ENCODE measurements at places on chromosomes 13 and 19. TPM values are rescaled to one million over a fixed set of nuclear protein-coding genes. Genes with fewer than 3 reads are reported as not detected.

DNA sequence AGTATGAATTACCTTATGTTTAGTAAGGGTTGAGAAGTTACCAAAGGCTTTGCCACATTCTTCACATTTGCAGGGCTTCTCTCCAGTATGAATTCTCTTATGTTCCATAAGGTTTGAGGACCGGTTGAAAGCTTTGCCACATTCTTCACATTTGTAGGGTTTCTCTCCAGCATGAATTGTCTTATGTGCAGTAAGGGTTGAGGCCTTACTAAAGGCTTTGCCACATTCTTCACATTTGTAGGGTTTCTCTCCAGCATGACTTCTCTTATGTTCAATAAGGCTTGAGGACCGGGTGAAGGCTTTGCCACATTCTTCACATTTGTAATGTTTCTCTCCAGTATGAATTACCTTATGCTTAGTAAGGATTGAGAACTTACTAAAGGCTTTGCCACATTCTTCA, 26.7 kb downstream of the ZNF728 start:
- no peak for DNase-seq

DNA sequence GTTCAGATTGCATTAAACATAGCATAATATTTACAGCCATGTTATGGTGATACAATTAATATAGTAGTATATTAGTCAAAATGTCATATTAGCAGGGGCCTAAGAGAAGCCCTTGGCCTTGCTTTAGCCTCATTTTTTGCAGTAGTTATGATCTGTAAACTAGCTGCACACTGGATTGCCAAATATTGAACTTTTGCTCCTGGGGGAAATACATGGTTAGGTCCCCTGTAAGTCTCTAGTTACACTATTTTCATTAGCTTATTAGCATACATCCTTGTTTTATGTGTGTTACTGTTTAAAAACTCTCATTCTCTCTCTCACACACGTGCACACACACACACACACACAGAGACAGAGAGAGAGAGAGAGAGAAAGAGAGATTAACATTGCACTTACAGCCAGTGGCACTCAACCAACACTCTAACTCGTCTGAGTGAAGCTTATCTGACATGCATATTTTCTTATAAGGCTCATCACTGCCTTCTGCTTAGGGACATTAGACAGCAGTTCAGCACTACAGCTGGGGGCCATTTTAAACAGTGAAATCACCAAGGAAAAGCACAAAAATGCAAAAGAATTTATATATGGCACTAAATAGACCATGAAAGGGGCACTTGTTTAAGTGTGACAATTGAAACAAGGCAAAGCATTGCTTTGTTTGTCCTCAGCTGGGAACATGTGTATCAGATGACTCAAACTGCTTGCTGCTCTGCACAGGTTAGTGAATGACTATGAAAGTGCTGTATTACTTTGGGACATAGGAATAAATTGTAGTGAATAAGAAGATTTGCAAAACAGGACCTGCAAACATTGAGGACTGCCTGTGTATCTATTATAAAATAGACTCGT, 278.7 kb downstream of the GPC6 start:
- no peak for DNase-seq

DNA sequence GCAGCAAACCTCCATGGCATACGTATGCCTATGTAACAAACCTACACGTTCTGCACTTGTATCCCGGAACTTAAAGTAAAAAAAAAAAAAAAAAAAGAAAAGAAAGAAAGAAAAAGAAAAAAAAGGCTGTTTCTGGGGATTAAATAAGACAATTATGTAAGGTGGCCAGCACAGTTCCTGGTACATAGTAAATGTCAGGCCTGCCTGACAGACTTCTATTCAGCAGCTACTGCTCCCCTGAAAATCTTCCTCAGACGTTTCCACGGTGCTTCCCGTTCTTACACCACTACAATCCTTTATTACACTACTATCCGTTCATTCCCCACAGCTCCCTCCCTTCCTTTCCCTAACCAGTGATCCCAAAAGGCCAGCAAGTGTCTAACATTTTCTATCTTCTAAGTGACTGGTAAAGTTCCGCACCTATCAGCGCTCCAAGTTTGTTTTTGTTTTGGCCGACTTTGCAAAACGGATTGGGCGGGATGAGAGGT, 636 bp upstream of the RB1 start:
- DNase-seq: peak; percentile 40

GRCh38 chr19:13885826-13886365, 9.0 kb downstream of the NANOS3 start:
- DNase-seq: no peak

- DNase-seq: no peak
Observed at GRCh38 chr13:97411984-97412383, 22.0 kb upstream of the RAP2A start.

DNA sequence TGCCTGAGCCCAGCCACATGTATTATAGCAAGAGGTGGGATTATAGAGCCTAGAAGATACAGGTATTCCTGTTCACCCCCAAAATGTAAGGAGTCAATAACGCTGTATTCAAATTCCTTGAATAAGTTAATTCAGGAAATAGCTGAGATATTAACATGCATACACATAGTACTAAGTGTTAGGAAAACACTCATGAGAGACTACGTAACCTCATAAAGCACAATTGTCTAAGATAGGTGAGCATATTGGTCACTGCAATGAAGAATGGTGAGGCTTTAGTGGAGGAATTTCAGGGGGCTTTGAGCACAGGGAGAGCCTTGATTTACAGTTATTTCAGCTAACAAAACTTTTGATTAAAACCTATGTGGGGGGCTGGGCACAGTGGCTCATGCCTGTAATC, 161.6 kb downstream of the LMO7 start:
- no peak for DNase-seq

DNA sequence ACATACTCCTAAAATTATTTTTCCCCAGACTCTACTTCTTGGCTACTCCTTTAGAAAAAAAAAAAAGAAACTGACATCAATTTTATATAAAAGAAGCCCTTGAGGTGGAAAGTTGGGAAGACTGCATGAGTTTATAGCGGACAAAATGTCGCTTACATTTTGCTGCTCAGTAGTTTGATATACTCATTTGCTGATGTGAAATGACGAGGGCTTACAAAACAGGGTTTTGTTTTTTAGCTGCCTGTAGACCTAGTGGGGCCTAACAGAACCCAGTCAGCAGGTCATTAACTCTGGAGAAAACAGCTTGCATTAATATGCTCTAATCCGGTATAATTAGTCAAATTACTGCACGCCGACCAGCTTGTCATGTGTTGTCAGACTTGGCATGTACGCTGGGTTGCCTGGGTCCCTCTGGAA, 37.6 kb upstream of the MAB21L1 start:
- DNase-seq: no peak

GRCh38 chr19:37905946-37906868, at the start of gene WDR87:
WDR87 (minus strand) TSS chr19:37906594; CDS start chr19:37898239, 8,355 bp downstream.
- peak; percentile 61 for DNase-seq

DNA sequence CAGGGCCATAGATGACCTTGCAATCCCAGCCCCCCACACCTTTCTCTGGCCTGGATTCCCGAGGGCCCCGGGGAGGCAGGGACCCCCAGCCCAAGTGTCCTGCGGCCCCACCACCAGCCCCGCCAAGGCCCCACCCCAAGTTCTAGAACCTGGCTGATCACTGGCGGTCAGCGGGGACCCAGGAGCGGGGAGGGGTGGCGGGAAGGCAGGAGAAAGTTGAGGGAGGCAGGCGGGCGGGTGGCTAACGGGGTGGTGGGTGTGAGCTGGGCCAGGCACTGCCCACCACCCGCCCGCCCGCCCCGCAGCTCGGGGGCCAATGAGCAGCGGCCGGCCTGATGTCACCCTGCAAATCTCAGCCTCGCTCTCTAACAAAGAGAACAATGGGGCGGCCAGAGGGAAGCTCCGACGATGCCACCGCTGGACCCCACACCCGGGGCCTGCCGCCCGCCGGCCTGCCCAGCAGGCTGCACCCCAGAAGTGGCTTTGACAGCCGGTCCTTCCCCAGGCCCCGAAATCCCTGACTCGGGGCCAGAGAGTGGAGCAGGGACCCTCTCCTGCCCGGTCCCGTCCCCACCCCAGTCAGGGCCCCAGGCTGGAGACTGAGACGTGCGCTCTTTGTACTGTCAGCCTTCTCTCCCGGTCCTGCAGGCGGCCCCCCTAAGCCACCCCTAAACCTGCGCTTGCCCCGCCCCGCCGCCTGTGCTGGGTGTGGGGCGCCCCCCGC, 1.6 kb downstream of the MEX3D start:
- no peak for DNase-seq

- DNase-seq: no peak
Observed at GRCh38 chr19:13997631-13997962, 8.5 kb downstream of the RFX1 start.

DNA sequence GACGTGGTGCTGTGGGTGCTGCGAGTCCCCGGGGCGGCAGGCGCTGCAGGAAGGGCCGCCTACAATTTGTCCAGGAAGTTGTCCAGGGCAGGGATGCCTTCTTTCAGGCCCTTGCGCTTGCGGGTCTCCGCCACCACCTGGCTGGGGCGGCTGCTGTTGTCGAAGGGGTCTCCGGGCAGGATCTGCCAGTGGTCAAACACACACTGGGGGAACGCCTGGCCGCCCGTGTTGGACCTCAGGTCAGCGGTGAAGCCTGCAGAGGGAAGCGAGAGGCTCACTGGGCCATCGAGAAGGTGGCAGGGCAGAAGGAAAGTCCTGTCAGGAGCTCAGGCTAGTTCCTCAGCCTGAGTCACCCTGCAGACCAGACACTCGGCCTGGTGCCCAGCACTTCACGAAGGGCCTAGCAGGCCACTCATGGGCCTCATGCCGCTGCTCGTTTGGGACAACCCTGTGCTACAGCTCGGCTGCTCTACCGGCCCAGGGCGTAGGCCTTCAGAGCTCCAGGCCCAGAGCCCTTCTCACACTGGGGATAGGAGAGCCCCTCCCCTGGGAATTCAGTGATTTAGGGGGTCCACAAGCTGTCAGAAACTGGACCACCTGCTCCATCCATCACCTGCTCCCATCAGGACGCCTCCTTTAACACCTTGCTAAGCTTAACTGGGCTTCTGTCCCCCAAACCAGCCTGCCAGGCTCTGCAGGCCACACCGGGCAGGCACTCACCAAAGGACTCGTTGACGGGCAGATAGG, 5.8 kb upstream of the DAPK3 start:
- DNase-seq: no peak

DNA sequence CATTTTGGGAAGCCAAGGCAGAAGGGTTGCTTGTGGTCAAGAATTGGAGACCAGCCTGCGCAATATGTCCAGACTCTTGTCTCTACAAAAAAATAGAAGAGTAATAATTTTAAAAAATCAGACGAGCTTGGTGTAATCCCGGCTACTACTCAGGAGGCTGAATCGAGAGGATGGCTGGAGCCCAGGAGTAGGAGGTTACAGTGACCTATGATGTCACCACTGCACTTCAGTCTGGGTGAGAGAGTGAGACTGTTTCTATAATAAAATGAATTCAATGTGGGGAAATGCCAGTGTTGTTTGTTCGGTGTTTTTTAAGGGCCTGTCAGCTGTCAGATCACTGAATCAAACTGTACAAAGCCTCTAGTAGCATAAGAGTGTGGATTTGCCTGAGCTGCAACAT, 1.2 kb upstream of the FBXL3 start:
- peak; percentile 28 for DNase-seq

DNA sequence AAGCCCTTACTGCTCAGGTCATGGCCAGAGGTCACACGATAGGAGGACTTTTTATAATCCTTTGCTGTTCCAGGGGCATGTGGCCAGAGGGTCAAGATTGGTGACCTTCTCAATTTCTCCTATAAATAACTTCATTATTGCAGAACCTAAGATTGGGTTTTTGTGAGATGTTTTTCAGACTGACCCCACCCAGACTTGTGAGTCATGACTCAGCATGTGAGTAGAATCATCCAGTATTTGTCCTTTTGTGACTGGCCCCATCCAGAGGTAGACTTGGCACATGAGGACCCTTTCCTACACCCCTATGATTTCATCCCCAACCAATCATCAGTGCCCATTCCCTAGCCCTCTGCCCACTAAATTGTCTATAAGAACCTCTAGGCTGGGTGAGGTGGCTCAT, 84.5 kb upstream of the ABCC4 start:
- no peak for DNase-seq

DNA sequence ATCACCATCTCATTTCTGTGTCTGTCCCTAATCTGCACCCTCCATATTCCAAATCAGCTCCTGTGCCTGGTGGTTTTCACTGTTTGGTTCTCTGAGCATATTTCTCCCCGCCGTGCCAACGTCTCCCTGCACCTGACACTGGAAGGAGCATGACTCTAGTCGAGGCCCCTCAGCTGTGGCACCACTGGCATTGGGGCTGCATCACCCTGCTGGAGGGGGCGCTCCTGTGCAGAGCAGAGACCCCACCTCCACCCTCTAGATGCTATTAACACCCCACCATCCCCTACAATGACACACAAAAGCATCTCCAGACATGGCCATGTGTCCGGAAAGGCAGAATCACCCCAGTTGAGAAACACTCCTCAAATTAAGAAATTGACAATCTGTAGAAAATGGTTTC, 20.8 kb downstream of the ZSCAN5C start:
- DNase-seq: no peak

DNA sequence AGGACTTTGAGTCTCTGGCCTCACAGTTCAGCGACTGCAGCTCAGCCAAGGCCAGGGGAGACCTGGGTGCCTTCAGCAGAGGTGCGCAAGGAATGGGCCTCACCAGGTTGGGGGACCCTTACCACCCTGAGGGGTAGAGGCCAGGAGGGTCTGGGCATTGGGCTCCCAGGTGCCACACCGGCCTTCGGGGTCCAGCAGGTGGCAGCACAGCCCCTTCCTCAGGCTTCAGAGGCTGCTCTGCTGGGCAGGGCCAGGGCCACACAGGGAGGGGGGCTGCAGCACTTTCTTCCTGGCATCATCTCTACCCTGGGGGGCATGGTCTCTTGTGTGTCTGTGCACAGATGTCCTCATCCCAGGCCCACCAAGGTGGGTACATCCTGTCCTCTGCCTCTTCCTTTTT, 12.9 kb downstream of the PIN1 start:
- DNase-seq: peak; percentile 57

DNA sequence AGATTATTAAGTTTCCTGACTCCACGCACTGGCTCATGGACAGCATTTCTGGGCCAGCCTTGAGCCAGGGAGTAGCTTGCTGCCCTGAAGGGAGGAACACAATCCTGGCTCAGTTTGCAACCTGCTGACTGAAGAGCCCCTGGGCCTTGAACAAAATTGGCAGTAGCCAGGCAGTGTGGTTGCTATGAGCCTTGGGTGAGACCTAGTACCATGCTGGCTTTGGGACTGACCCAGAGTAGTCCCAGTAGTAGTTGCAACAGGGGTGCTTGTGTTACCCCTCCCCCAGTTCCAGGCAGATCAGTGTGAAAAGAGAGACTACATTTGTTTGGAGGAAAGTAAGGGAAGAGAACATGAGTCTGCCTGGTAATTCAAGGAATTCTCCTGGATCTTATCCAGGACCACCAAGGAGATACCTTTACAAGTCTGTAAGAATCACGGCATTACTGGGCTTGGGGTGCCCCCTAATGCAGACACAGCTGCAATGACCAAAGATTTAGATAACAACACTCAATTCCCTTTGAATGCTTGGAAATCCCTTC, 22.0 kb downstream of the ITGBL1 start:
- no peak for DNase-seq

GRCh38 chr19:18007044-18007916, 690 bp upstream of the ARRDC2 start:
- DNase-seq: peak; percentile 85

Gene ZNF444
- 35.2 TPM for total RNA-seq

Gene FCGBP
- 4.8 TPM for total RNA-seq

Gene NAT14
- total RNA-seq: 19.9 TPM

Gene TTC9B
- total RNA-seq: not detected

Gene C19orf81
- 3.2 TPM for total RNA-seq

Gene GPR42
- 0.18 TPM for total RNA-seq

Gene ZSCAN4
- total RNA-seq: not detected
